ENCODE measurements at places on chromosomes 1 and 21. TPM values are rescaled to one million over a fixed set of nuclear protein-coding genes. Genes with fewer than 3 reads are reported as not detected.

AKR7A3 gene
- 1,022 TPM for polyA plus RNA-seq

HRNR gene
- polyA plus RNA-seq = not detected

HSPB7 gene
- 20.4 TPM for polyA plus RNA-seq

KCNE2 gene
- polyA plus RNA-seq = 0.52 TPM

PACC1 gene
- polyA plus RNA-seq = 4.1 TPM

GPR161 gene
- 0.54 TPM for polyA plus RNA-seq

KRTAP11-1 gene
- polyA plus RNA-seq = not detected

CELSR2 gene
- under 0.01 TPM for polyA plus RNA-seq

DNAH14 gene
- polyA plus RNA-seq = 12.9 TPM

DNA sequence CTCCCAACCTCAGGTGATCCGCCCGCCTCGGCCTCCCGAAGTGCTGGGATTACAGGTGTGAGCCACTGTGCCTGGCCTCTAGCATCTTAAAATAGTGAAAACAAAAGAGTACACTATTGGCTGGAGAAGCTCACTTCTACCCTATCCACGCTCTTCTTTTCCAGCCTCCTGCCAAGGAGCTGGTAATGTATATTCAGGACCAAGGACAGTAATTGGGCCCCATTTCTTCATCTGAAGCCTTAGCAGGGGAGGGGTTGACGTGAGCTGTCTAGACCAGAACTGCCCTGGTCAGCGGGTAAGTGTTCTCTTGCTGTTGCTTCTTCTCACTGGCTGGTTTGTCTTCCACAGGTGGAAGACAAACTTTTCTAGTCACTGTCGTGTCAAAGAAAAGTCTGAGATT, 70.2 kb downstream of the DNM3 start:
- DNase-seq = peak; percentile 8

DNA sequence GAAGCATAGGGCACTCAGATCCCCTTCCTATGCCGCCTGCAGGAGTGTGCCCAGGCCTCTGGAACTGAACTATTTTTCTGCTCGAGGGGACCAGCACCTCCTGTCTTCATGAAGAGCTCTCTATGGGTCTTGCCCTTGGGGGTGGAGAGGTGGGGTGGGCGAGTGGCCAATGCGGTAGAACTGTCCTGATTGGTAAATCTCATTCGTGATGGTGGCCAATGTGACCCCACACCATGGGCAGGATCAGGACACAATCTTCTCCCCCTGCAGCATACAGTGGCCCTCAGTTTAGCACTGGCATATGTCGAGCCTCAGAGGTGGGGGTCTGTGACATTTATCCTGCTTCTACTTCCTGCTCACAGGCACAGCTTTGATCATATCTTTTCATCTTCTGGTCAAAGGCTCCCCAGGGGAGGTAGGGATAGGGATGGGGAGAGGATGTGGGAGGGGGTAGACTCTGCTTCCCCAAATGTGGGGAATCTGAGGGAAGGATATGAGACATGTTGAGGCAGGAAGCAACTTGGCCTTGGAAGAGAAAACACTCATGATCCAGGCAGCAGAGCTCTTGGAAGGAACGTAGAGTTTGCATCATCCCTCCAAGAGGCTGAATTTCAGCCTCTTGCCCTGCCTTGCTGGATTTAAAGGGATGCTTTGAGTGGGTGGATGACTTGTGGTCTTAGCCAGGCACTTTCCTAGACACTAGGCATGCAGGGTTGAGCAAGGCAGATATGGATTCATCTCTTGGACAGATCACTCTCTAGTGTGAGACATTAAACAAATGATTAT, 81.8 kb downstream of the LAMC2 start:
- DNase-seq = no peak

DNA sequence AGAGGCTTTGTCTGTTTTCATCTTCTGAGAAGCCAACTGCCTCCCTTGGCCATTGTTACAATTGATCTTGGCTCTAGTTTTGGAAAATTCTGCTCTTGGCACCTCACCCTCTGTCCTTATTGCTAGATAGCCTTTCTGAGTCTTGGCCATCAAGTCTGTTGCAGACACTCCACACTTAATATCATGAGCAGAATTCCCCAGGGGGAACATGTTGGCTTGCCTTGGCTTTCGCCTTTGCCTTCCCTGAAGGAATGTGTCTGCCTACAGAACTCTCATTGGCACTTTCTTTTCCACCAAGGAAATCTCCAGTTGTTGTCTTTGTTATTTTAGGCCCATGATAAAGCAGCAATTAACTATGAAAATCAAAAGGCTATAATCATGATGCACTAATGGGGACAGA, 42.7 kb upstream of the LDLRAP1 start:
- no peak for DNase-seq

DNA sequence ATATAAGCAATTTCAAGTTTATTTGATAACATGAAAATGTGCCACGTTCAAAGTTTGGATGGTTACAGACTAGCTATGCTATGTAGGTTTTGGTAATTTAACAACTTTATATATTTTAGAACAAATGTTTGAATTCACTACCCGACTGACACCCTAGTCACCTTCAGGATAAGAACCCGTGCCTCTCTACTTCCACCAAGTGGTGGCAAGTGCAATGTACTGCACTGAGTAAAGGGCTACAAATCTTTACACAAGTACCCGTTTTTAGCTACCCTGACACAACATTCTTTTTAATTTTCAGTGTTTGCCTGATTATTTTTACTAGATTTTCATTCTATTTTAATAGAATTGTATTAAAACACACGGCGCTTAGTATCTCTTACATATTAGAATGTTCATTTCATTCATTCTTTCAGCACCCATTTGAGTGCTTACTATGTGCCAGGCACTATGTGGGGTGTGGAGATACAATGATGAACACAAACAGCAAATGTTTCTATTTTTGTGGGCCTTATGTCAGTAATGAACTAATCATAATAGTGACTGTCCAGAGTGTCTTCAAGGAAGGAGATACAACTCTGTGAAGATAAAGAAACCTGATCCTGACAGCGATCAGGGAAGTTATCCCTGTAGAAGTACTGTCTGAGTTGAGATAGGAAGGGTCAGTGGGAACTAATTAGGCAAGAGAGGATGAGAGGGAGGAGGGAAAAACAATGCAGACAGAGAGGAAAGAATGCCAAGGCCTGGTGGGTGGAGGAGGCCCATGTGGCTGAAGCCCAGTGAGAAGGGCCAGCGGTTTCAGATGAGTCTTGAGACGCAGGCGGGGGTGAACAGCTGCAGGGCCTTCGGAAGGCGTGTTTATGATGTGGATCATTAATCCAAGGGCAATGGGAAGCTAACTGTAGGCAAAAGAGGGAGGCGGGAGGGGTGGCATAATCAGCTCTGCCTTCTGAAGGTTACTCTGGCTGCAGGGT, 3.8 kb downstream of the LCA5L start:
- peak; percentile 49 for DNase-seq

DNA sequence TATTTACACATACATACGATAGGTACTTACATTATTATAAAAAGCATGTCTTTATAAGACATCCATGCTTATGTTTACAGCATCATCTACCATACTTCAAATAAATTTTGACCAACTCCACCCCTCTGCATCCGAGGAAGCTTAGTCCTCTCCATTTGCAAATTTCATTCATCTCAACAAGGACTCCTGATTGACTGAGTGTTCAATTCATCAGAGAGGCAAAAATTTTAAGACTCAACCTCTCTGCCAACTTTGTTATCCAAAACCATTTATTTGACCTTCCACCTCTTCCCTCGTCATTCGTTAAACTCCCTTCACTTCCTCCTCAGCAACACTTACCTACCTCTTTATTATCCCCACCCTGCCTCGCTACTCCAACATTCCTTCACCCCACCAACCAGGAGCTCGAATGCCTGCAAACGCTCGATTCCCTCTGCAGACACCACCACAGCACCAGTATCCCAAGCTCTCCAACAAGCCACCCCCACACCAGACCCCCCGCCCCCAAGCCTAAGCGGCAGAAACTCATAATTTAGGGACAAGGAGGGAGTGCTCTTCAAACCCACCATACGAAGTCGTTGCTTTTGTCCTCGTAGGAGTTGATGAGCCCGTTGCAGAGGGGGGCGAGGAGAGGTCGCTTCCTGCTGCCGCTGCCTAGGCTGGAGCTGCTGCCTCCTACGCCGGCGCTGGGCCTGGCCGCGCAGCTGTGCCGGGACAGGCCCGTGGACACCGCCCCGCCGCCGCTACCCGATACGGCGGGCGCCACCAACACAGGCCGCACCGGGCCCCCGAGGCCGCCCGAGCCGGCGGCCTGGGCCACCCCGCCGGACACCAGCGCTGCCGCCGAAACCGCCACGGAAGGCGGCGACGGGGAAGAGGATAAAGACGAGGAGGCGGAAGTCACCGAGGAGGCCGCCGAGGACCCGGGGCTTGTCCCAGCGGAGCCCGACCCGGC, 803 bp downstream of the COP1 start:
- peak; percentile 60 for DNase-seq

DNA sequence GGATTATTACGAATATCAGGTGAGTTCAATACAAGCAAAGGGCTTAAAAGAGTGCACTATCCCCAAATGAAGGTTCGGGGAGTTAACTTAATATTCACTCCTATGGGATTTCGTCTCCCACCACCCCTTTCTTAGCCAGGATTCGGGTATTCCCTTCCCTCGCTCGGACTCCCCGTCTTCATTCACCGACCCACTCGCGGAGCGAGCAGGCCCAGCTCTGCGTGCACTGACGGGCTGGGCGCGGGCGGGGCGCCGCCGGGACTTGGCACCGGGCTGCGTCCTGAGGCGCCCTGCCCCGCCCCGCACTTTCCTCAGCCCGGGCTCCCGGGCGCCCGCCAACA, 7.7 kb upstream of the MPZL1 start:
- DNase-seq = peak; percentile 90

GRCh38 chr21:14768042-14768441, 221.9 kb upstream of the SAMSN1 start:
- no peak for DNase-seq

GRCh38 chr1:21149855-21150432, 26.8 kb downstream of the EIF4G3 start:
- DNase-seq = no peak

DNA sequence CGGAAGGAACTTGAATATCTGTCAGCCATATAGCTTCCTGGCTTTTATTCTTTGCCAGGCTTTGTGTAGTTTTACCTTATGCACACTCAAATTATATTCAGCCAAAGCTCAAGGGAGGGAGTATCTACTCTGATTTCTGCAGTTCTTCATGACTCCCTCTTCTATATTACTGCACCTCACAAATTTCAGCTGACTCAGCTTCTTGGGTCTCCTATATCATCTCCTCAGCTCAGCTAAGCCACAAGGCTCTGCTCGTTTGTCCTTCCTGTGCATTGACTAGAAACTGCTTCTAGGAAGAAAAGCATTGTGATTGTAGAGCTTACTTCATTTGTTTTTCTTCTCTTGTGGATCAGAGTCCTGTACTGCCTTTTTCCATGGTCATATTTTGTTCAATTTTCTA, 37.4 kb downstream of the BTBD8 start:
- no peak for DNase-seq

DNA sequence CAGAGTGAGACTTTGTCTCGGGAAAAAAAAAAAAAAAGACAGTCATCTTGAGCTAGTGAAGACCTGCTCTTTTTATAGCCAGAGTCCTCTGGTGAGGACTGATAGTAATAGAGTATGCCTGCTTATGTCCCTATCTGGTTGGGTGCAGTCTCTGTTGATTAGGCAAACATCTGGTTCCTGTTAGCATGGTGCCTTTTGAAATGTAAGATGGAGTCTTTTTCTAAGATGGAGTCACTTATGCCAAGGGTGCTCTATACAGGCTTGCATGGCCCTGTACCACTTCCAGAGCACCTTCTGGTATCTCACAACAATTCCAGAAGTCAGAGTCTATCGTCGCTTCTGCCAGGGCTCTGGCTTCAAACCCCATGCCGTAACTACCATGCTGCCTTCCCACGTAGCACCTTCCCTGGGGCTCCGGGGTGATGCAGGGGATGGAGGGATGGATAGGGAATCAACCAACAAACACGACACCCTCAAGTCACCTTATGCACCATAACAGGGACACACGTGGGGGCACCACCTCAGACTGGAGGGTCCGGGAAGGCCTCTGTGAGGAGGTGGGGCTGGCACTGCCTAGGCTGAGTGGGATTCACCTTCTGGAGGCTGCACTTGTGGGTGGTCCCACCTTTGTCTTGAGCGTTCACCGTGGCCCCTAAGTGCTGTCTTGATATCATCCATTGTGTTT, 11.6 kb upstream of the PADI6 start:
- no peak for DNase-seq

GRCh38 chr21:39137248-39138178, 45.7 kb downstream of the PSMG1 start:
- DNase-seq = no peak

DNA sequence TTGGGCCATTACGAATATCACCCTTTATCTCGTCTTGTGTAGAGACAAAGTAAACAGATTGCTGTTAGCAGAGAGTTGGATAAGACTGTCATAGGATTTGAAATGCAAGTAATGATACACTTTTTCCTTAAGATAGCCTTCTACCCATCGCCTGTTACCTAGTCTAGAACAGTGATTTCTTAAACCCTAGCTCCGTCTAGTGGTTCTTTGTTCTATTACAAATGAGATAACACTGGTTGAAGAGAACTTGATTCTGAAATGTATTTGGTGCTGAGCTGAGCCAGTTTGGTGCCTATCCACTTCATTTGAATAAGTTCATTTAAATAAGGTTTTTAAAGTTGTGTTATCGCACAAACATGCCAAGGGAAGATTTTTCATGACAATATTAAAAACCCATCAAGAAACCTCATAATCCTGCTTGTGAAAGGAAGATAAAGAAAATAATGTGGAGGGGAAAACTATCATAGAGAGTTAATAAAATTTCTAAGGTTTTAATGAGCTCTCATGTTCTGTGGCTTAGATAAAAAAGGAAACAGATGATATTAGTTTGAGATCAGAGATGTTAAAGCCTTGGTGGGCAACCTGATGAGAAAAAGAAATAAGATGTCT, 1.5 kb upstream of the KCNH1 start:
- peak; percentile 48 for DNase-seq

GRCh38 chr1:7322283-7322785, 448.8 kb upstream of the VAMP3 start:
- no peak for DNase-seq

GRCh38 chr1:214542275-214543199, 8.9 kb downstream of the PTPN14 start:
- no peak for DNase-seq

GRCh38 chr1:86542631-86543030, 4.2 kb upstream of the CLCA4 start:
- no peak for DNase-seq

Data from small intestine (tissue), 16 donors.